ENCODE measurements at places on chromosomes 2 and 18.

DNA sequence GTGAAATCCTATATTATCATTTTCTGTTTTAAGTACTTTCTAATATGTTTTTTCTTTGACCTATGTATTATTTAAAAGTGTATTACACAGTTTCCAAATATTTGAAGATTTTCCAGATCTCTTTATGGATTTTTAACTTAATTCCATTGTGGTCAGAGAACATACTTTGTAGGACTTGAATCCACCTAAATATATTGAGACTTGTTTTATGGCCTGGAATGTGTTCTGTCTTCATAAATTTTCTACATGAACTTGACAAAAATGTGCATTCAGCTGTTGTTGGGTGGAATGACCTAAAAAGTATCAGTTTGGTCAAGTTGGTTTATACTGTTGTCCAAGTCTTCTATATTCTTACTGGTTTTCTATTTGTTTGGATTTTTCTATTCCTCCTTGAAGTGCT is 33.8 kb upstream of the TMEM247 start:
- DNase-seq, result no peak

DNA sequence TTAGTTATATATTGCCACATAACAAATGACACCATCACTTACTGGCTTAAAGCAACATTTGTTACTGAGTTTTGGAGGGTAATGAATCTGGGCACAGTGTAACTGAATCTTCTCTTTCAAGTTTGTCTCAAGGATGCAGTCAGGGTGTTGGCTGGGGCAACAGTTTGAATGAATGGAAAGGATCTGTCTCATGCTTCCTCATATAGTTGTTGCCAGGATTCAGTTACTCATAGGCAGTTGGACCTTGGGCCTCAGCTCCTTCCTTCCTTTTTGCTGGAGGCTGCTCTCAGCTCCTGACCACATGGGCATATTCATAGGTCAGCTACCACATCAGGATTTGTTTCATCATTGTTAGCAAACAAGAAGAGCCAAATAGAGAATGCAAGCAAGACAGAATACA is 466.1 kb upstream of the MC4R start:
- DNase-seq, result no peak

DNA sequence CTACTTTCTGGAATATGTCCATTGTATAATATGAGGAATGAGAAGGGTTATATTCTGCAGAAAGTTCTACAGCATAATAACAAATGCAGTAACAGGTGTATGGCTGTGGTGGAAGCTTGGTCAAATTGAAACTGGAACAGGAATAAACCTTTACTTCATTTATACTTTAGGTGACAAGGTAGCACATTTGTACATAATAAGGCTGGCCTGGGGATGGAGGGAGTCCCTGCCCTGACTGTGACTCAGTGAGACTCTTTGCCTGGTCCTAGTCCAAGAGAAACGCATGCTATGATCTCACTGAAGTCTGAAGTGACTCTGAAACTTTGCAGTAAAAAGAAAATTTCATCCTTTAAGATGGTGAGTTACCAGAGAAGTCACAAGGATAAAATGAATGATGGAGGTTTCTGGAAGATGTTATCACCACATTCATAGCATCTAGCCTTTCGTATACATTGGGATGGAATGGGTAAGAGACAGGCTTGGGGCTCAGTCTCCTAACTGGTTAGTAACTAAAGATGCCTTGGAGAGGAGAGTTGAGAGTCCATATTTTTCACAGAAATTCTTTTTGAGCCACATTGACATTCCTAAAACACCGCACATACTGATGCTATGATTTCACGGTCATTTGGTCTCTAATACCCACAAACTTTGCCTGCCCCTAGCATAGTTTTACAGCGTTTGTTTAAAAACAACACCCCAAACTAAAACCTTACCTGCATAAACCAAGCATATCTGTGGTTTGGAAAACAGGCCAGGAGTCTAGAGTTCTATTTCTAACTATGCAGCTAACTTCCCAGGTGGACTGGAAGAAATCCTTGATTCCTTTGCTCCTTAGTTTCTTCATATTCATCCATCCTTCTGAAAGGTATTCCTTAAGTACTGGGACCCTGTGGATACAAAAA is 42.4 kb upstream of the NABP1 start:
- DNase-seq, result no peak

DNA sequence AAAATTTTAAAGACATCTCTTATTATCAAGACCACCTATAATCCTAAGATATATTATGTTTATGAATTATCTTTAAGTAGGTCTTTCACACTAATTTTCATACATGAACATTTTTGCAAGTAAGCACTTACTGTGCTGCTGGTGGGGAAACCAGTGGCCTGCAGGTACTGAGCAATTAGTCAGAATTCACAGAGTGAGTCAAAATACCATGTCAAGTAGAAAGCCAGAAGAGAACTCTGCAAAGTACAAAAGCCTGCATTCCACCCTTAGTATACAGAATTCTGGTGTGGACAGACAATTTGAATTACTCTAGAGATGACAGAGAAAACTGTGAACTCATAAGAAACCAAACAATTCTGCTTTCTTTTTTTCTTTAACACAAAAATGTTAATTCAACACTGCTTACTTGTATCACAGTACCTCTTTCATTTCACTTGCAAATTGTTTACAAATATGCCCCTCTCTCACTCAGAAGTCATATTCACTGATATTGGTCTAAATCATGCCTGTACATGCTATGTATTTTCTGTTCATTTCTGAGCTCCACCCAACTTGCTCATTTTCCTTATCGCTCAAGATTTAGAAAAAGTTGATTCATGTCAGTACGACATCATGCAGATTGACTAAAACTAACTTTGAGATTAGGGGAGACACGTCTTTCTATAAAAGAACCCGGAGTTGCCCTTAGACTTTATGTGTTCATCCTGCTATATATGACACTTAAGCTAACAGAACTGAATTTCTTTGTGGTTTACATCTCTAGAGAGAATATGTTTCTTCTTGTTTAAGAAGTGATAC is 182.9 kb downstream of the IKZF2 start:
- peak; percentile 3 for DNase-seq

GRCh38 chr2:231364961-231365810 is 30.3 kb upstream of the B3GNT7 start:
- no peak for DNase-seq

DNA sequence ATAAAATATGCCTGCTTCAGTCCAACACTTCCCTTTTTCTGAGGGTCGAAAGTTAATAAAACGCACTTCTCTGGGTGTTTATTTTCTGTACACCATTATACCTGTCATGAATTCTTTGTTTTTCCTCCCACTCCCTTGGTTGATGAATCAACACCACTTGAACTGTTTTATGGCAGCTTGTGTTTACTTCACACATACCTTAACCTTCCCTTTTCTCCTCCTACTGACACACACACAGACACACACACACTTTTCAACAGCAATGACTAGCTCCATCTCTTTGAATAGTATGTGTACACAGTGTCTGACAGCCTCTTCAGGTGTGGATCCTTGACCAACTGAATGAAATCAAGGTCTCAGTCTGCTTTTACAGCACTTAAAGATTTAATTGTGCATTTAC is 91.3 kb downstream of the SATB2 start:
- DNase-seq, result no peak

DNA sequence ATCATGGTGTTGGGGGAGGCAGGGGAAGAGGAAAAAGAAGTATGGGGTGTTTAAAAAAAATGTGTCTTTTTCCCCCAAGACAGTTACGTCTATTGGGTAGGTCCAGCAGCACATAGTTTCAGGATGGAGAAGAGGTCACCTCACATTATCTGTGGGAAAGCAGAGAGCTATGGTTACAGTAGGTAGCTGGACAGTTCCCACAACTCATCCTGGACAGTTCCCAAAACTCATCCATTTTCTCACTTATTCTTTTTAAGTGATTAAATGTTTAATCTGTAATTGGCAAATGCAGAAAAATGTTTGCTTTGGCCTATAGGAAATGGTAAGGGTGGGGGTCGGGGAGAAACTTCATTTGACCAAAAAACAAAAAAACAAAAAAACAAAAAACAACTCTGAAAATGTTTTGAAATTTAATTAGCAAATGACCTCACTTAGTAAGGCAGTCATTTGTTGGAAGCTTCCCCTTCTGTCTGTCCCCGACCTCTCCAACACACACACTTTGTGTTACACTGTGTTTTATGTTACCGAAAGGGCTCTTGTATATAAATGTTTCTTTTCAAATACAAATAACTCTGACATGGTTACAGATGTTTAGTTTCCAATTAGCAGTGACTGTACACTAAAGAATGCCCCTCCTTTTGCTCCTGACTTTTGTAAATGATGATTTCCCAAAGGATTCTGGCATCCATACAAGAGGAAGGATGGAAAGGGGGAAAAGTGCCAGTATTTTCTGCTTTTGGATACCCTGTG is 173.3 kb upstream of the ZFP36L2 start:
- no peak for DNase-seq

DNA sequence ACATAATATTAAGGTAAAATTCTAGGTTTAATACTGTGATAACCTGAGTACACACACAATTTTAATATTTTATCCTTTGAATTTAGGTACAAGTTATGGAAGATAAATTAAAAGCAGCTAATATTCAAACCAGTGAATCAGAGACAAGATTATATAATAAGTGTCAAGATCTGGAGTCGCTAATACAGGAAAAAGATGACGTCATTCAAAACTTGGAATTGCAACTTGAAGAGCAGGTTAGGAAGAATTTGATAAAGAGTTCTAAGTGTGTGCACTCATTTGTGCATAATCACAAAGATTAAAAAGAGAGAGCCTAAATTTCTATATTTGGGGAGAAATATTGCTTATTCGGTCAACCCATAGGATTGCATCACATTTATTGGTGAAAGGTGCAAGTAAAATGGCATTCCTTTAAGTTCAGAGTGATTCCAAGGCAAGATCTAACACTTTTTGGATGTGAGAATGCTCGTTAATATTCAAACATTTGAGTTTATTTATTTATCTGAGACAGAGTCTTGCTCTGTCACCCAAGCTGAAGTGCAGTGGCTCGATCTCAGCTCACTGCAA is 16.3 kb upstream of the C1GALT1C1L start:
- DNase-seq, result no peak

DNA sequence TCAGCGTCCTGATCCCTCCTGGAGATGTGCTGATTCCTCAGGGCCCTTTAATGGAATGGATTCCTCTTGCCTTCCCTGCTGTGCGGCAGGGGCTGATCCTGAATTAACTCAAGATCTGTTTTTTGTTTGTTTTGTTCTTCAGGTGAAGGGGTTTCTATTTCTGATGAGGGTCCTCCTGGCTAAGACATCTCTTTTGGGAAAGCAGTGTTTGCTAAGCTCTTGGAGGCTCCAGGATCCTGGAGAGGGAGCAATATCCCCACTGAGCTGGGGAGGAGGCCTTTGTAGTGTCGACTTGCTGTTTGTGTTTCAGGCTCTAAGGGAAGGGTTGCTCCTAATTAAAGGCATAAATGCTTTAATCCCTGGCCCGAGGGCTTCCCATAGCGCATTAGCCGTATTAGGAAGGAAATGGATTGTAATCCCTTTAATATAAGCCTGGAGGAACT is 65.3 kb upstream of the FOXI3 start:
- DNase-seq, result no peak

- DNase-seq, result no peak
Measured at GRCh38 chr18:22439447-22439846, 21.7 kb upstream of the CTAGE1 start.

DNA sequence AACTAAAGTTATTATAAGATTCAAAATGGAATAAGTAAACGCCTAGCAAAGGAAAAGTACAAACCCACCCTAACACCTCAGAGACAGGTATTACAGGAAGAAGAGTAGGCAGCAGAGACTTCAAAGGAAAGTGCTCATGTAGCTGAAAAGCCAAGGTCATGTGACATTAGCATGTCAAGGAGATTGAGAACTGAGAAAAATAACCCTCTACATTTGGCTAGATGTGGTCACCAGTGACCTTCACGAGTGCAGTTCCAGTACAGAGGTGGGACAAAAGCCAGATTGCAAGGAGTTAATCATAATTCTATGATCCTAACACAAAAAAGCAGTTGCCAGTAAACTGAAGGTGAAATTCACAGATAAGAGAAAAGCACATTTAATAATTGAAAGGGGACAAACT is 252.7 kb downstream of the ZEB2 start:
- no peak for DNase-seq

DNA sequence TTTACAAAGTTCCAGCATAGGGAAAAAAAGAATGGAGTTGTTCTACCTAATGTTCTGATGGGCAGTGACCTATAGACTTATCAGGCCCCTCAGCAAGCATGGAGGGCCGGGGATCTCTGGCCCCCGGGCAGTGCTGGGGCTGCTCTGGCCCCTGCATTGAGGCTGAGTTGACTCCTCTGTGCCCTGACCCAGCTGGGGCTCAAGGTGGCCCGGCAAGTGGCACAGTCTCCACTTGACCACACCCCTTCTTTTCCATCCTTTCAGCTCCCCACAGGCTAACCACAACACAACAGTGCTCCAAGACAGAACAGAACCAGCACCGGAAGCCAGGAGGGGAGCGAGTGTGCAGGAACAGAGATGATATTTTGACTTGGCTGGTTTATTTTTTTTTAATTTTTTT is 19.9 kb downstream of the TOGARAM2 start:
- no peak for DNase-seq

DNA sequence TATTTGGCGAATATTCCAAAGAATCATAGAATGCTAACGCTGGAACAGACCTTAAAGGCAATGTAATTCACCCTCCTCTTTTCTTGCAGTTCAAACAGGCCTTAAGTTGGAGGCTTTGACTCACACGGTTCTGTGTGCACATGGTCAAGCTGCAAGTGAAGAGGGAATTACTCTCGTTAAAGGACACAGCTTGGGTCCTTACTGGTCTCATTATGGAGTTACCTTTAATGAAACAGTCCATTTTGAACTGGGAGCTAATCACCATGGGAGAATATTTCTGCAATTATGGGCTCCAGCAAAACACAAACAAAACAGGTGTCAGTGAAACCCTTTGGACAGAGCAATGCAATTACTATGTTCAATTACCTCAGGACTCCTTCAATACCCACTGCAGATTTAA is 135.5 kb downstream of the GAREM1 start:
- DNase-seq, result no peak

- no peak for DNase-seq
Measured at GRCh38 chr2:29361231-29361630, 246.0 kb downstream of the CLIP4 start.

DNA sequence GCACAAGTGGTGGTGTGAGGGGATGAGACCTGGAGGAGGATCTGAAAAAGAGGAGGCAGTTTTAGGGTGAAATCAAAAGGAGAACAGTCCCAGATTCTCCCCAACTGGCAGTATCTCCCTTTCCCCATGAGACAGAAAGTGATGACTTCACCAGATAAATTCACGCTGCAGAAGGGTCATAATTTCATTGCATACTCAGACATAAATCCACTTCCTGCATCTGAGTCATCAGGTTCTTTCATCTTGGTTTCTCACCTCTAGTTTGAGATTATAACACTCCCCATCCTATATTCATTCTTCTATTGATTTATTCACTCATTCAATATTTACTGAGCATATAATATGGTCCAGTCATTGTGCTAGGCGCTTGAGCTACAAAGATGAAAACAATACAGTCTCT is 64.7 kb downstream of the CCDC148 start:
- no peak for DNase-seq

GRCh38 chr2:54029721-54030395 is 59.1 kb upstream of the PSME4 start:
- DNase-seq, result no peak

- DNase-seq, result no peak
Measured at GRCh38 chr18:26614374-26614773, 66.0 kb upstream of the KCTD1 start.
